ENCODE measurements at places on chromosomes 1 and 21.

- no peak for DNase-seq
Observed at GRCh38 chr1:37040261-37040660, 5.9 kb upstream of the GRIK3 start.

DNA sequence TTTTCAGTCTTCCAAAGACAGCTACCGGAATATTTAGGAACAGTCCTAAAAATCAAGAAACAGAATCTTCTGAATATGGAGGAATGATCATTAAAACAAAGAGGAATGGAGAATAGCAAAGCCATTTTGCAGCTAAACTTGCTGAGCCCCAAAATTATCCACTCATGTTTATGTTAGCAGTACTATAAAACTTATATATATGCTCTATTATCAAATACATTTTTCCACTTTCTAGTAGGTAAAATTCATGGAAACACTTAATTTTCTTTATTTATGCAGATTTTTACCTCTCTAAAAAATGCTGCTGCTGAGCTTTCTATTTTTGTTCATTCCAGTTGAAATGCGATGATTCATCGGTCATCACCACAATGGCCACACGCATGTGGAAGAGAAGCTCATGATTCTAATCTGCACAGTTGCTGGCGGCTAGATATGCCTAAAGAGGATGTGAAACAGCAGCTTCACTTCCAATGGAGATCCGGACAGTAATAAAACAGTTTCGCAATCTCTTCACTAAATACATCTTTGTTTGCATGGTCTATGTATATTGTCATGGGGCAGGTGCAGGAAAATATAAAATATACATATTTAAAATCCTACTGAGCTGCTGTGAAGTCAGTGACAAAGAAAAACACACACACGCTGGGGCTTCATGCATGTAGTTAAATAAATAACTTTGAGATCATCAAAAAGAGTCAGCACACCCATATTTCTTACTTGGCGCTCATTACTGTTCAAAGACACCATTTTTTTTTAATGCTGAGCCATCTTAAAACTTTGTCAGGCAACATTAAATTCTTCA, 292.2 kb downstream of the SMYD3 start:
- peak; percentile 85 for DNase-seq

DNA sequence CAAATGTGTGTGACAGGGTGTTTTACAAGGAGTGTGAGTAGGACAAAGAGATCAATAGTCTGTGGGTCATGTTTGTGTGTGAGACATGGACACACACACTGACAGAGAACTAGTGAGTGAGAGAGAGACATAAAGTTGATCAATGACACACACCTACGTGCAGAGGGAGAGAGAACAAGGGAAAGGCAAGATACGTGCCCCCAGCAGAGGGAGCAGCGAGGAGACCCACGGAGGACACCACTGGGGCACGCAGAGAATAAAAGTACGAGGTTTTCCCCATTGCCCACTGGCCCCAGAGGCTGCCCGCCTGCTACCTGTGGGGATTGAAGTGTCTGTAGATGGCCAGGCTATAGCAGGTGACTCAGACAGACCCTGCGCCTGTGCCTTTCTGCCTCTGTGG, 130.2 kb upstream of the CSF3R start:
- DNase-seq, result no peak

- no peak for DNase-seq
Observed at GRCh38 chr1:183567584-183567983, 22.7 kb downstream of the NCF2 start.

DNA sequence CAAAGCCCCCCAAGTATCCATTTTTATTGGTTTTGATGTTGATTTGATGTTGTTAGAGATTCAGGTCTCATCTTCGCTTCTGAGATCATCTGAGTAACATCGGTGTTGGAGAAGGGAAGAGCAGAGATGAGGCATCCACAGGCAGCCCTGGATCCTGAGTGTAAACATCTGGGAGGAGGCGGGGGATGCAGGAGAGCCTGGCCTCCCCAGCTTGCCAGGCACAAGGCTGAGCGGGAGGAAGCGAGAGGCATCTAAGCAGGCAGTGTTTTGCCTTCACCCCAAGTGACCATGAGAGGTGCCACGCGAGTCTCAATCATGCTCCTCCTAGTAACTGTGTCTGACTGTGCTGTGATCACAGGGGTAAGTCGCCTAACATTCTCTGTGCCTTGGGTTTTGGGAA, at the start of gene PROK1:
Gene PROK1 (plus strand): TSS at position 221 of the 400 bp plus-strand sequence. CDS start 68 bp downstream, at position 289.
- no peak for DNase-seq

DNA sequence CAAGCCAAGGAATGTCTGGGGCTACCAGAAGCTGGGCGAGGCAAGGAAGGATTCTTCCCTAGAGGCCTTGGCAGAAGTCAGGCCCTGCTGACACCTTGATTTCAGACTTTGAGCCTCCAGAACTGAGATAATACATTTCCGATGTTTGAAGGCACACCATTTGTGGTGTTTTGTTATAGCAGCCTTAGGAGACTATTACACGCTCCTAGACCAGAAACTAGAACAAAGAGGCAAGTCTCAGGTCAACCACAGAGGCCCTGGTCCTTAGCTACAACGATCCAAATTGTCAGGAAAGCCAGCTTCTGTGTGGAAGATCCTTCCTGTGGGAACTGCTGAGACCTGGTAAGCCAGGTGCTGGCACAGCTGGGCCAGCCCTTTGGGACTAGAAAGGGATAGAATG, 19.7 kb upstream of the AHCTF1 start:
- DNase-seq, result no peak

- no peak for DNase-seq
Observed at GRCh38 chr1:218658269-218658668, 313.1 kb downstream of the TGFB2 start.

DNA sequence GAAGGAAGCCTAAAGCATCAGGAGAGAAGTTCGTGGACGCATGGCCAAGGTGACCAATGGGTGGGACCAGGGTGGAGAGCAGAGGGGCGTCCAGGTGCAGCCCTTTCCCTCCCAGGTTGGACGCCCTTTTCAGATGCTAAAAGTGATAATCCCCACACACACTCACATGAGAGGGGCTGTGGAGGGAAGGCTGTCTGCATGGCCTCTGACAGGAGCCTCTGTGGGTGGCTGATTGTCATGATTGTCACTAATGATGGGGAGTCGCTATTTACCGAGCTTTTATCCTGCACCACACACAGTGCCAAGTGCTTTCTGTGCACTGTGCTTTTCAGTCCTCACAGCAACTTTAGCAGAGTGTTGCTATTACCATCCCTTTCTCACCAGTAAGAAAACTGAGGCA, 27.1 kb upstream of the C1QA start:
- DNase-seq, result no peak

- DNase-seq, result no peak
Observed at GRCh38 chr1:89986020-89986419, 8.9 kb upstream of the ZNF326 start.

- no peak for DNase-seq
Observed at GRCh38 chr1:25765923-25766589, 33.9 kb upstream of the SELENON start.

DNA sequence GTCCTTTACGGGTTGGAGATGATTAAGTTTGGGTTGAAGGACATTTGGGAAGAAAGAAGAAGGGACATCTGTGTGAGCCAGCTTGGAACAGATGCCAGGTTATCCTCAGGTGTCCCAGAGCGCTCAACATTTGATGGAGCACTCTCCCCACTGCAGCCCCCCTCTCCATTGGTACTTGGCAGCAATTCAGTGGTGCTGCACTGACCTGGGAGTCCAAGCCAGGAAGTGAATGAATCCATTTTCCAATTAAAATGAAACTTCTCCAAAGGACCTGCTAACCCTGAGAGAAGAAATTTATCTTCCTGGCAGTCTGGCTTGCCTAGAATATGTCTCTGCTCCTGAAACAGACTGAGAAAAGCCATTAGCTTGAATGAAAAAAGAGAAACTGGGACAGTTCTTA, 67.1 kb downstream of the FGGY start:
- DNase-seq, result no peak

DNA sequence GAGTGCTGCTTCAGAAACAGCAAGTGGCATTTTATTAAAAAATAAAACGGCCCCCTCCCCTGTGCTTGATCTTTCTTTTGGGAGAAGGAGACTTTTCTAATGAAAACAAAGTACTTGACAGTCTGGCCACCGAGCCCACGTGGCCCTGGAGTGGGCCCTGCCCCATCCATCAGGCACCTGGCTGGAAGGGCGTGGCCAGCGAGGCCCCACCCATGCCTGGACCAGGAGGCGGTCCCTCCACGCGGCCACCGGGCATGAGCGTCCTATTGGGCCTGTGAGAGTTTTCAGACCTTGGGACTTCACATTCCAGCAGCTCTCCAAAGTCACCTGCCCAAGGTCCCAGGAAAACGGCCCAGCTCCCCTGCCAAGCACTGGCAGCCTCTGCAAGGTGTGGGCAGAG, 144.7 kb downstream of the CASZ1 start:
- no peak for DNase-seq

- peak; percentile 44 for DNase-seq
Observed at GRCh38 chr1:157496121-157496526, 56.2 kb downstream of the FCRL5 start.

DNA sequence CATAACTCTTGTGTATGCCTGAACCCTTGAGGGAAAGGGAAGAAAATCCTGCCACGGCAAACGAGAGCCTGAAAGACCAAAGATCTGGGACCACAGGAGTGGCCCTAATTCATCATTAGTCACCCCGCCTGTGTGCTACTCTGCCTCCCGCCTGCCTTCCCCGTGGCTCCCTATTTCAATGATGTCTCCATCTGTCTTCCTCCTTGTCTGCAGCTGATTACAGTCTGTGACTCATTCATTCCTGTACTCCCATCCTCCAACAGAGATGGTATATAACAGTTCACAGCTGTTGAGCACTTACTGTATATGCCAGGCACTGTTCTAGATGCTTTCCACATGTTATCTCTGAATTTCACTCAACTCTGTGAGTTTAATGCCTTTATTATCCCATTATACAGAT, 96.6 kb downstream of the SEC16B start:
- peak; percentile 90 for DNase-seq

All from fibroblast of skin of back (primary cell).